Suppressor macrophage treated with lipopolysaccharide for 1 hour (primary cell): ENCODE measurements at places on chromosomes 11 and 22.

DNA sequence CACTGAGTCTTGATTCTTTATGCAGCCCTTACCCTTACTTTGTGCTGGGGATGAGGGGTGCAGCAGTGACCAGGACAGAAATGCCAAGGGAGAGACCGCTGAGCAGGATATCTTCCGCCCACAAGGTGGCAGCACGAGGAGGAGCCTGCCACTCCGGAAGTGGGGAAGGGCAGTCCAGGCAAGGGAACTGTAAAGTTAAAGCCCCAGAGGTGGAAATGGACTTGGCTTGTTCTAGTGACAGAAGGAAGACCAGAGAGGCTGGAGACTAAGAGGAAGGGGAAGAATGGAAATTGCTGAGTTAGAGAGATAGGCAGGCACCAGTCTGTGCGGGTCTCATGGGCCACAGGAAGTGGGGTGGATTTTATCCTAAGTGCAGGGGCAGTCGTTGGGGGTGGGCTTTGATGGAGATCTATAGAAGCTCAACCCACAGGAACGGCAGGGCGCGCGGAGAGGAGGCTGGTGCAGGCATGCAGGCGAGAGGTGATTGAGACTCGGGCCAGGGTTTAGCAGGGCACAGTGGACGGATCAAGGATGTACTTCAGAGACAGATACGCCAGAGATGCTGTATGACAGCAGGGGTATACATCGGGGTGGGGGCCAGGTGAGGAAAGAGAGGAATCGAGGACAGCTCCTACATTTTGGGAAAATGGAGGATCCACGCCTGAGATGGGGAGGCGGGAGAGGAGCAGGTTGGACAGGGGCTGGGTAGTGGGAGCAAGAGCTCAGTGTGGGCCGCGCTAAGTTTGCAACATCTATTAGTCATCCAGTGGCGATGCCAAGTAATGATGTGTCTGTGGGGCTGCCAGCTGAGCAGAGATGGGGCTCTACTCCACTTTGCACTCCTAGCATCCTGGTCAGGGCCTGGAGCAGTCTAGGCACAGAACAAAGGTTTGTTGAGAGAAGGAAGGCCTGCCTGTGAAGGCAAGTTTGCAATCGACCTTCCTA is 3.3 kb upstream of the GRK2 start:
- peak; percentile 87 for DNase-seq

DNA sequence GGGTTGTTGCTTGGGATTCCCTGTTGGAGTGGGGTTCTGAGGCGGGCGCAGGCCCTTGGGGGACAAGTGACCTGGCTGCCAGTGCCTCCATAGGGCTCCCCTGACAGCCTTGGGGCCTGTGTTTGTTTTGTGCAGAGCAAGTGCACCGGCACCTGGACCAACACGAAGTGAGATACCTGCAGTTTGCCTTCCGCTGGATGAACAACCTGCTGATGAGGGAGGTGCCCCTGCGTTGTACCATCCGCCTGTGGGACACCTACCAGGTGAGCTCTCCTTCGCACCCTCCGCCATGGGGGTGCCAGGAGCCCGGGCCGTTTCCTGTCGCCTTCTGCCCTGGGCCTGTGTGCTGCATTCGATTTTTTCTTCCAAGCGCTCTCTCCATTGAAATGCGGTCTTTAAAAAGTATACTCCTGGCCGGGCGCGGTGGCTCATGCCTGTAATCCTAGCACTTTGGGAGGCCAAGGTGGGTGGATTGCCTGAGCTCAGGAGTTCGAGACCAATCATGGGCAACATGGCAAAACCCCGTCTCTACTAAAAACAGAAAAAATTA is 274.6 kb downstream of the TBC1D22A start:
- no peak for DNase-seq

- DNase-seq, result no peak
These were observed 43.6 kb downstream of the SYN3 start for GRCh38 chr22:33014621-33015020.

DNA sequence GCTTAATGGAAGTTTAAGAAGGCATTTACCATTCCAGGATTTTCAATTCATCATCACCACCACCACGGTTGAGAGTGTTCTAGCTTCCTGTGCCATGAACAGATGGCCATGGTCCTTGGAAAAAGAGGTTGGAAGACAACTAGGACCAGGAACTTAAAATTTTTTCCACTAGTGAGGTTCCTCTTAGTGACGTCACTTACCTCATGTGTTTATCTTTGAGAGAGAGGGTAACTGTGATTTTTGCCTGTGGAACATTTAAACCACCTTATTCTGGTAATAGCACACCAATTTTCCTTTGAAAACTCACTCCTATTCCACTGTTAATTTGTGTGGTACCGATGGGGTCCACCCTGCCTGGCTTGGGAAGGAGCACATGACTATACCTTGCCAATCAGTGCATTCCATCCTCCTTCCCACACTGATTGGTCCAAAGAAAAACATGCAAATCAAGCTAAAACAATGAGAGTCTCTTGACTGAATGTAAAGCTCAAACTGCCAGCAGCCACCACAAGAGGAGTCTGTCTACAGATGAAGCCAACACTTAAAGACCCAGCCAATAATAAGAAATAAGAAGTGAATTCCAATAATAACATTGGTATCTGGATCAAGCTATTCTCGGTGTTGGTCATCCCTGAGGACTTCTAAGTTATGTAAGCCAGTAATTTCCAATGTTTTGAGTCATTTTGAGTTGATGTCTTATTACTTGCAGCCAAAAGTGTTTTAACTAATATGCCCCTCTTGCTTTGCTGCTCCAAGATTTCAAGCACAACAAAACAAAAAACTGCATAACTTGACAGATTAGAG is 111.8 kb downstream of the MPPED2 start:
- DNase-seq, result no peak

GRCh38 chr11:68311160-68312116 is 953 bp upstream of the LRP5 start:
- DNase-seq, result peak; percentile 47

- no peak for DNase-seq
These were observed 218.8 kb downstream of the HIPK3 start for GRCh38 chr11:33475993-33476392.

DNA sequence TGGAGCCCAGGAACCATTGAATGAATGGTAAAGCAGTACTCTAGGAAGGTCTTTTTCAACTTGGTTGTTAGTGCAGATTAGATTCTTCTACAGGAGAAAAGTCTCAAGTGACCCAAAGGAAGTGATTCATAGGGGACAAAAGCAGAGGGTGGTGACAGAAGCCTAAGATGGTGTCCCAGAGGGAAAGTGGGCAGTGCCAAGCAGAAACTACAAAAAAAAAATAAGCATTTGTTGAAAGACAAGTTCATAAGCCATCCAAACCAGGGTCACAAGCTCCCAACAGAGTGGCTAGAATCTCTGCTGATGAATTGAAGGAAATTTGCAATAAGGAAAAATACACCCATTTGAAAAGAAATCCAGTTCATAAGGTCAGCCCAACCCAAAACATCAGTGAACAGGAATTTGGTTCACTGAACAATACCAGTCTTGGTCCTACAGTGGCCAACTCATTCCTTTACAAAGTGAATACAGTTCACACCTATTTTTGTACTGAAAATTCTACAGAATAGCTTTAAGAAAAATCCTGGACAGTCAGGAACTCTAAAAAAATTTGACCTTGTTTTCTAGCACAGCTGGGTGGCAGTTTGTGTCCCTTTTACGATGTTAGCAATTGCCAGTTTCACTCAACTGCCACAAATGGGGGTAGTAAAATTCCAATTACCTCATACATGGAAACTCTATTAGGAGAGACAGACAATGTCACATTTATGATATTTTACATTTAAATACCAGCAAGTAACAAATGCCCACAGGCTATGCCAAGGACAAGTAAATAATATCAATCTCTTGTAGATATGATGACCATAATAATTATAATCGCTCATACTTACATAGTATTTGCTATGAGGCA is 21.6 kb upstream of the NUP160 start:
- peak; percentile 62 for DNase-seq

GRCh38 chr22:37638391-37639069 is 939 bp upstream of the SH3BP1 start:
- DNase-seq, result no peak

DNA sequence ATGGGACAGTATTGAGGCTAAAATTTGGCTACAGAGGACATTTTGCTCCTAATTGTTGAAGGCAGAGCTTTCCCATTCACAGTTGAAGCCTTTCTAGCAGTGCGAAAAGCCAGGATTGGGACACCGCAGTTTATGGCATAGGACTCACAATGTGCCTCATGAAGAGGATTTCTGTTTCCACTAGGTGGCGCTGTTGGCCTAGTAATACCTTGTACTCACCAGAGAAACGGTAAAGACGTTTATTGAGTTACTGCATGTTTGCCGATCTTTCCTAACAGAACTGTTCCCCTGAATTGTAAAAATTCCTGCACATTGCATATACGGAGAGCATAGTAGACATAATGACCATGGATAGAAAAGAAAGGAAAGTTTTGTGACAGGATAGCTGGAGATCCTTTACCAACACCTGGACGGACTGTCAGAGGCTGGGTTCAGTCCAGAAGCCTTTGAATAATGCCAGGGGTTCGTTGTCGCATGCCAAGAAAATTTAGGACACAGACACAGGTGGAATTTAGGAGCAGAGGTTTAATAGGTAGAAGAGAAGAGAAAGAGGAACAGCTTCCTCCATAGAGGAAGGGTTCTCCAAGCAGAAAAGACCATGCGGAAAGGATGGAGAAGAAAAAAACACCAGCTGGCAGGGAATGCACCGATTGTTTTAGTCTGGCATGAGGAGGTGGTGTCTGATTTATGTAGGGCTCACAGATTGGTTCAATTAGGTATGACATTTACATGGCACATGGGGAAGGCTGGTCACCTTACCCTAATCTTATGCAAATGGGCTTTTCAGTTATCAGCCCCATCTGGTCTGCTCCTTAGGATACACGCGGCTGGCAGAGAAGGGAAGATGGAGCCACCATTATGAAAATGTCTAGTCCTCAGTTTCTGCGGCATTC is 10.8 kb upstream of the OR51D1 start:
- peak; percentile 64 for DNase-seq

GRCh38 chr22:25399649-25400151 is 164.8 kb upstream of the GRK3 start:
- no peak for DNase-seq

DNA sequence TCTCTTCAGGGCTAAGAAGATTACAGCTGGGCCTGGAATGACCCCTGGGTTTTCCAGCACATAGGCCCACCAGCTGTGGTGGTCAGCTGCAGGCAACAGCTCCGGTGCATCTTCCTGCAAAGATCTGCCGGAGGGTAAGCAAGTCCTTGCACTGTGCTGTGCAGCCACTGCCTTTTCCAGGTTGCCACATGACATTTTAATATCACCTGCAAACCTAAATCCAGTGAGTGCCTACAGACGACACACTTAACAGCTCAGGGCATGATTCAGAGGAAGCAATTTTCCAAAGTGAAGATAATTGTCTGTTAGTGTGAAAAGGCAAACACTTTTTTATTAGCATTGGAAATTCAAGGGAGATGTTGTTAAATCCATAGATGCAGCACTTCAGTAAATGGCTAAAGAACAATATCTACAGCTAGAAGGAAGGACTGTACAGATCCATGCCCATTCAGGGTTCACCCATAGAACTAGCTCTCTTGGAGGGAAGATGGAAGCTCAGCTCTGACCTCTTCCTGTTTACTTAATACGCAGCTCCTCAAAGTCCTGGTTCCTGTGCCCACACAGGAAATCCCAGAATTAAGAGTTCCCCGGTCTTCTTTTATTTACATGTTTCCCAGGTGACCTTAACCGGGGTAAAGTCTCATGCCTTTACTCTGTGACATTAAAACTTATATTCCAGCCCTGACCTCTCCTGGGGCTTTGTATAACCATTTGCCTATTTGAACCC is 13.3 kb upstream of the NRIP3 start:
- peak; percentile 50 for DNase-seq

GRCh38 chr11:126084608-126084912 is 21.9 kb upstream of the CDON start:
- no peak for DNase-seq

DNA sequence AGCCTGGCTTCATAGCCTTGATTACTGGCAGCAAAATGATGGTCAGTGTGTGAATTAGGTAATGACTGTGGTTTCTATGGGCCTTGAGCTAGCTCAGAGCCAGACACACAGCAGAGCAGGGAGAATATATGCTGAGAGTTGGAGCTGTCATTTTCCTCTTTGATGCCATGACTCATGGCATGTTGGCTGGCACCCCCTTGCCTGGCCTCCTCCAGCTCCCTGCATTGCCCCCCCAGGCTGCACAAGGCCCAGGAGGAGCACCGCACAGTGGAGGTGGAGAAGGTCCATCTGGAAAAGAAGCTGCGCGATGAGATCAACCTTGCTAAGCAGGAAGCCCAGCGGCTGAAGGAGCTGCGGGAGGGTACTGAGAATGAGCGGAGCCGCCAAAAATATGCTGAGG is 20.3 kb upstream of the RRM1 start:
- DNase-seq, result no peak

DNA sequence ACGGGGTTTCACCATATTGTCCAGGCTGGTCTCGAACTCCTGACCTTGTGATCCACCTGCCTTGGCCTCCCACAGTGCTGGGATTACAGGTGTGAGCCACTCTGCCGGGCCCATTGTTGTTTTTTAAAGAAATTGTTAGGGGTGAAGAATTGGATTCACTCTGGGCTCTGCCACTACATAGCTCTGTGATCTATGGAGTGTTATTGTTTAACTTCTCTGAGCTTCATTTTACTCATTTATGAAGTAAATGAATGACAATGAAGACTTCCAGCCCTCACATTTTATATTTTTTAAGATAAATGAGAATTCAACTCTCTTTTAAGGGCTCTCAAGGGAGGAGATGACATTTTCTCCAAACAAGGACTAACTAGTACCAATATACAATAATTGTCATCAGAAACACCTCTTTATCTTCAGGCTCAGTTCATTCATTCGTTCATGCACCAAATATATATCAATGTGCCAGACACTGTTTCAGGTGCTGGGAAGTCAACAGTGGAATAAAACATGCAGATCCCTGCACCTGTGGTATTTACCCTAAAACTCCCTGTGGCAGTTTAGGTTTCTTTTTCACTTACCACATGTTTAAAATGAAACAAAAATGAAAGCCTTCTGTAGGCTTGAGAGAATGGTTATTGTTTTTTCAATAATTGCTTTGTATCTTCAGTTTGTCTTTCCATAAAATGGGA is 23.5 kb upstream of the GRAMD1B start:
- DNase-seq, result no peak

GRCh38 chr11:15826826-15827225 is 529.5 kb downstream of the SOX6 start:
- no peak for DNase-seq

- DNase-seq, result no peak
These were observed 184.6 kb upstream of the CARD18 start for GRCh38 chr11:105324156-105324555.

- DNase-seq, result no peak
These were observed 11.1 kb upstream of the VWCE start for GRCh38 chr11:61306221-61306620.
